ENCODE measurements at places on chromosomes 3 and 15.

DNA sequence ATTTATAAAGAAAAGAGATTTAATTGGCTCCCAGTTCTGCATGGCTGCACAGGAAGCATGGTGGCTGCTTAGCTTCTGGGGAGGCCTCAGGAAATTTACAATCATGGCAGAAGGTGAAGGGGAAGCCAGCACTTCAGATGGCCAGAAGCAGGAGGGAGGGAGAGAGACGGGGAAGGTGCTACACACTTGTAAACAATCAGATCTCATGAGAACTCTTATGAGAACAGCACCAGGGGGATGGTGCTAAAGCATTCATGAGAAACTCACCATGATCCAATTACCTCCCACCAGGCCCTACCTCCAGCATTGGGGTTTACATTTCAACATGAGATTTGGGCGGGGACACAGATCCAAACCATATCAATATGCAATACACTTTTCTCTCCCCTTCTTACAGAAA is 73.7 kb downstream of the ECT2 start:
- DNase-seq: no peak

DNA sequence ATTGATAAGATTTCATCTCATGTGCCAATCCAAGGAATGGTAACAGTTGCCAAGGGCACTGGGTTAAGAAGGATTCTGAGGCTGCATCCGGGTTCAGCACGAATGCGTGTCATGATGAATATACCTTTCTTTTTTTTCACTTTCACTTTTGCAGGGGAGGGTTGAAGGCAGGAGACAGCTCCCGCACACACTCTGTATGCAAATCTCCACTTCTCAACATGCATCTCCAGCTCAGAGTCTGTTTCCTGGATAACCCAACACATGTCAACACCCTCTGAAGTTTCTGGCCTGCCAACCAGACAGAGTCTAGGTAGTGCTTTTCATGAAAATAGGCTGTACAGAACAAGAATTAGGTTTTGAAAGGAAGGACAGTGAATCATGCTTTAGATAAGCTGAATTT is 21.6 kb downstream of the B4GALT4 start:
- DNase-seq: peak; percentile 21

GRCh38 chr15:35305031-35305550 is 220.0 kb upstream of the NANOGP8 start:
- no peak for DNase-seq

DNA sequence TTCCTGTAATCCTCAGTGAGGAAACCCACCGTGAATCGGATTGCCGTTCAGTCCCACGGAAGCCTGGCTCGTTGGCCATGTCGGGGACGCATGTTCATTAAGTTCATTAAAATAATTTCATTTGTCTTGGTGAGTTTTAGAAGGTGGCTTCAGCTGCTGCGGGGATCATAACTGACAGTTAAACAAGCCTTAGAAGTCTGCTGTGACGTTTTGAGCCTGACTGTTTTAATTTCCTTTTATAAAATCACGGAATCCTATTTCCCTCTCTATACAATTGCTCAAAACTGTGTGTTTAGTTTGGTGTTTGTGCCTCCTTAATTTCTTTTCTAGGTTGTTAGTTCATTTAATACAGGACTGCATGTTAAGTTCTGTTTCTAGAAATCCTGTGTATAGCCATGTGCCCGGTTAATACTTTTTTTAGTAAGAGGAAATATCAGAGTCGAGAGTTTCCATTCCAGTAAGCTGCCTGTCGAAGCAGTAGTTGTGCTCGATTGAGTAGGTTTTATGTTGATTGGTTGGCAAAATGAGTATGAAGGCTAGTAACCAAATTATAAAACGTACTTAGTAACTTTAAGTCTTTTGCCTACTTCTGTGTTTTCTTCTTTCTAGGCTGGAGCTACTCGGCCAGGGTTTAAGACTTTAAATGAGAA is 705 bp downstream of the NIPA2 start:
- no peak for DNase-seq

DNA sequence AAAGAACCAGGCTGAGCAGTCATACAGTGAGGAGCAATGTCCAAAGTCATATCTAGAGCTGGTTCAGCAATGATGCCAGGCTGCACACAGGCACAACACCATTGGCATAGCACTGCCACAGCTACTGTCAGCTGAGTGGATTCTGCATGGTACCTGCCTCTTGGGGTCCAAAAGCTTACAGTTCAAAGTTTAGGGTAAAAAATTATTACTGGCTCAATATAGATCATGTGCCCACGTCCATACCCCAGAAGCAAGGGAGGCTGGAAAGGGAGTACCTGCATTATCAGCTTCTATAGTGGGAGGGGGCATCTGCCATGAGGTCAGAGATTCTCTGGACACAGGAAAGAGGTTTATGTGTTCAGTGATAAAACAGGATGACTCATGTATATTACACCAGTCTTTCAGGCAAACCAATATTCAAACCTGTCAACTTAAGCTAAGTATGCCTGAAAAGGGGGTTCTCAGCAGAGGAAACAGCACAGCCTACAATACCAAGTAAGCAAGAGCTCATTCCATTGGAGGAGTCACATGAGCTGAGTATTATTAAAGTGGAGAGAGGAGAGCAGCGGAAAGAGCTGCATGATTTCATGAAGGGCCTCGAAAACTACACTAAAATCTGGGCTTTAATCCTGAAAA is 99.0 kb downstream of the ANO10 start:
- no peak for DNase-seq

DNA sequence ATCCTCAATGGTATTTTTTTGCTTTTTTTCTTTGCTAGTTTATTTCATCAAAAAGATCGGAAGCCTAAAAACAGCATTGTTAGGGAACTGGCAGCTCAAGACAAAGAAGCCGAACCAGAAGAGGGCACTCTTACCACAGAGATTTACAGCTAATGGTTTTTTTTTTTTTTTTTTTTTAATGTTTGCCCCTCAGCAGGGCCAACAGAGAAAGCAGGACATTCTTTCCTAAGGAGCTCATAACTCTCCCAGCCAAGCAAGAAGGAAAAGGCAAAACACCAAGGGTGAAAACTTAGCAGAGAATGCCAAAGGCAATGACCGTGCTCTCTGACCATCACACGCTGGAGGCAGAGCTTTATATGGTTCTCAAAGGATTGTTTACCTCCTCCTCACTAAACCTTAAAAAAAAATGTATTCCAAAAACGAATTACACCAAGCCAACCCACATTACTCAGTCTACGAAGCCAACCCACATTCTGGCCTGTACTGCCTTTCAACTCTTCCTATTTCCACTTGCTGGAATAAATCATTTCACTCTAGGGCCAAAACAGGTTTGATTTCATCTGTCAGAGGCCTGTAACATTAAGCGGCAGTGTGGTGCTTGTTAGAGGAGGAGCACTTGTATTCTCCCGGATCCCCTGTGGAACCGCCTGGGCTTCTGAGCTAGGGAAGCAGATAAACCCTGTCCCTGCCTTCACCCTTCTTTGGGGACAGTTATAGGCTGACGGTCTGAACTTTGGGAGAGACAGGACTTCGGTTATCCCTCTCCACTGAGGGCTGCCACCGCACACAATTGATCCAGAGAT is 35.6 kb upstream of the GYG1 start:
- no peak for DNase-seq

DNA sequence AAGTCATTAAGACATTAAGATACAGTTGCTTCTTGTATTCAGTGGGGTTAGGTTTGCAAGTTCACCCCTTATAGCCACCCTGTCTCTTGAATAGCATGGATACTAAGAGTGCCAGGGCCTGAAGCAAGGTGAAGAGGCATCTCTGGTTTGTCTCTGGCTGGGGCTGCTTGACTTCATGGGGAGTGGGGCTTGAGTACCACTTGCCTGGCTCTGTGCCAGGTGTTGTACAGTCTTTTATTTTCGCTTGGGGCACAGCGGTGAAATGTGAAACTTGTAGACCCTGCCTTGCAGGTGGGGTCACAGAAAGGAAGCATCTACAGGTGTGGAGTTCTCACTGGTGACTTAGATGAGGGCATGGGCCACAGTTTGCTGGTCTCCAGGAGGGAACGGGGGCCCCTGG is 152.1 kb downstream of the PDE8A start:
- DNase-seq: no peak

GRCh38 chr3:151690645-151691044 is 43.1 kb upstream of the AADACL2 start:
- no peak for DNase-seq

GRCh38 chr3:12938258-12938711 is 96.9 kb upstream of the RPL32 start:
- no peak for DNase-seq

DNA sequence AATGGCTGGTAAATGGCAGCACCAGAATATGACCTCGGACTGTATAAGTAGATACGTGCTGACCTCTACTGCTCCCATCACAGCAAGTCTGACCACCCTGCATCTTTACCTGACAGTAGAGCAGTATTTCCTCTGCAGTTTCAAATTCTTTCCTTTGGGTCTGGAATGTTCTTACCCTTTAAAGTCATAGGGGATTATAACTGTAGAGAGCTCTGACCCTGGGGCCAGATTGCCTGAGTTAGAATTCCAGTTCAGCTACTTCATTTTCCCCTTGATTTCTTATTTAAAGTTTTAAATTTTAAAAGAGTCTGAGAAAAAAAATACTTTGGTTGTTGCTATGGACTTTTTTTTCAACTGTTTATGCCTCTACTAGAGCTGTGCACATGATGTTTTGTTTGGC is 237.7 kb downstream of the NR1D2 start:
- DNase-seq: no peak

- no peak for DNase-seq
These were observed 53.5 kb upstream of the CCR2 start for GRCh38 chr3:46300461-46300789.

GRCh38 chr15:41096178-41096577 is 19.9 kb downstream of the INO80 start:
- DNase-seq: no peak

All from stimulated activated CD4-positive, alpha-beta T cell treated with anti-CD3 and anti-CD28 coated beads, Interleukin-2, amount 100 ng/mL, for 4 hours (primary cell).